OCI-LY7 (cell line): ENCODE measurements at places on chromosomes 16 and 17. TPM values are rescaled to one million over a fixed set of nuclear protein-coding genes. Genes with fewer than 3 reads are reported as not detected.

The CSH2 gene
- total RNA-seq = not detected in 2 replicates

The TBC1D3L gene
- 20.0 and 25.9 TPM in 2 replicates for total RNA-seq

The ZNF629 gene
- 1.0 and 1.1 TPM in 2 replicates for total RNA-seq

The KRTAP9-9 gene
- total RNA-seq = not detected in 2 replicates

GRCh38 chr17:32491371-32492263 lies 4.8 kb downstream of the CDK5R1 start:
- no peak for DNase-seq

DNA sequence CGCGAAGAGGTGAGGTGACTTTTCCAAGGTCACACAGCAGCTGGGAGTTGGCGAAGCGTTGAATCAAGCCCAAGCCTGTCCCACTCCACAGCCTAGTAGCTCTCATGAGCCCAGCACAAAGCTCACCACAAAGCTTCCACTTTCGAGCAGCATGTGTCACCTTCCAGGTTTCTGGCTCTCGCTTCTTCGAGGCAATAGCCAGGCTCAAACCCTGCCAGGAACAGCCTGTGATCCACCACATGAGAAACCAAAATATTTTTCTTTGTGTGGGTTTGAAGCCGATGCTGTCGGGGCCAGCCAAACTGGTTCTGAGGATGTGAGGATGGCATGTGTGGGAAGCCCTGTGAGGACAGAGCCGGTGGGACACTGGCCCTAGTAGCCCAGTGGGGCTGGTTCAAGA lies 68.1 kb downstream of the COG7 start:
- no peak for DNase-seq

DNA sequence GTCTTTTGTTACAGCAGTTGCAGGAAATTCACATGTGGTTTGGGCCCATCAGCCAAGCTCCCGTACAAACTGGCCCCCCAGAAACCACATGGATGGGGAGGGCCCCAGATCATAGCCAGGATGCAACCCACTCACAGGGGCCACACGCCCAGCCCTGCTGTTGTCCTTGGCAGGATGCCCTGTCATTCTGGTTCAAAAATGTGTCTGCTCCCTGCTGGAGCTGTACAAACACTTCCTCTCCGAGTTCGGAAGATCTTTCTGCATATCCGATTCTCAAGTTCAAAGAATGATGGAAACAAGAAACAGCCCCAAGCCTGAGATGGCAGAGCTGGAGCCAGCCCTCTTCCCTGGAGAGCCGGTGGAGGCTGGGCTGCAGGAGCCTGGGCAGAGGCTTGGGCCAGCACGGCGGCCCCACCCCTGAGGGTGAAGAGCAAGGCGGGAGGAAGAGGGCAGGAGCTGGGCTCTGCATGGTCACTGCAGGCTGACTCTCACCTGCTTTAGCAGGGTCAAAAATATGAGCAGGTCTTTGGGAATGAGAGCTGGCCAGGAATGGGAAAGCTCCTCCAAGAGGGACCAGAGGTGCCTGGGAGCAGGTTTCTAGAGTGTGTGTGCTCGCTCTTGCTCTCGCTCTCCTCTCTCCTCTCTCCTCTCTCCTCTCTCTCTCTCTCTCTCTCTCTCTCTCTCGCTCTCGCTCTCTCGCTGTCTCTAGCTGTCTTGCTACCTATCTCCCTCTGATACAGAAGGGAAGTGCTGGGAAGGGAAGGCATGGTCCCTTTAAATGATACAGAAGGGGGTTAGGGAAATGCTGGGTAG lies 34.7 kb upstream of the ENPP7 start:
- no peak for DNase-seq

GRCh38 chr17:75006653-75007052 lies 5.8 kb upstream of the MRPL58 start:
- DNase-seq = no peak

GRCh38 chr17:54307351-54307750 lies 484.6 kb downstream of the KIF2B start:
- no peak for DNase-seq
